ENCODE measurements at places on chromosomes 11 and 22.

- DNase-seq: peak; percentile 70
Measured at GRCh38 chr22:17910561-17911311, 113.6 kb downstream of the MICAL3 start.

- no peak for DNase-seq
Measured at GRCh38 chr11:37306563-37306962, 708.5 kb upstream of the RAG2 start.

- DNase-seq: no peak
Measured at GRCh38 chr11:69366591-69366990, 72.6 kb downstream of the MYEOV start.

DNA sequence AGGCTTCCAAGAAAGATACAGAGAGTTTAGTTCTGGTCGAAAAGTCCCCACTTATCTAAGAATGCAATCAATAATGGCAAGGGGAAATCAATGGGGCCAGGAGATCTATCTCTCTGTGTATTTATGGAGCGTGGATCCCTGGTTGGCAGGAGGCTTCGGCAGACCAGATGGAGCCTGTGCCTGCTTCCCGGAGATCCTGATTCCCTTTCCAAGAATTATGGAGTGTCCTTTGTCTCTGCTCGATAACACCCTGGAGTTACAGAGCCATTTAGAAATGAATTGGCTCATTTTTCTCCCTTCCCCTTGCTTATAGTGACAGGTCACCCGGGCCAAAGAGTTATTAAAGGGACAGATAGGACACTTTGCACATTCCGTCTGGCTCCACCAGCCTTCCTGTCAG lies 92.4 kb downstream of the ISX start:
- DNase-seq: no peak

DNA sequence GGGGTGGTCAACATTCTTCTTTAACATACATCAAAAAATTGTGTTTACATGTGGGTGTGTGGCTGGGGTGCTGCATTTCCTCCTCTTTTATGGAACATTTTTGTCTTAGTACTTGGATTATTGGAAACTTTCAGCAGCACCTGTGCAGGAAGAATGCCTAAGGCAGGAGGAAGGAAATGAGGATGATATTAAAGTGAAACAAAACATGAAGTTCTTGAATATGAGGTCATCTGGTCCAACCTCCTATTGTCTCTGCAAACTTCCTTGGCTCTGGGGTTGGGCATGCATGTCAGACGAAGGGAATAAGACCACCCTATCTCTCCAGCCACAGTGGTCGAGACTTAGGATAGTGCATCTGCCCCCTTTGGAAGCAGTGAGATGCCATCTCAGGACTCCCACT lies 20.6 kb upstream of the OR9Q1 start:
- DNase-seq: no peak

DNA sequence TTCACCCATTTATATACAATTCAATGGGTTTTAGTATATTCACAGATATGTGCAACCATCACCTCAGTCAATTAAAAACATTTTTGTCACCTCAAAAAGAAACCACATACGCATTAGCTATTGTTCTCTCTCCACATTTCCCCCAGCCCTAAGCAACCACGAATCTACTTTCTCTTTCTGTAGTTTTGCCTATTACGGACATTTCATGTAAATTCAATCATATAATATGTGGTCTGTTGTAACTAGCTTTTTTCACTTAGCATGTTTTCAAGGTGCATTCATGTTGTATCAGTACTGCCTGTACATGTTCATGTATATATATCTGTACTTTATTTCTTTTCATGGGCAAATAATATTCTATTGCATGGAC lies 104.7 kb upstream of the RRM1 start:
- no peak for DNase-seq

DNA sequence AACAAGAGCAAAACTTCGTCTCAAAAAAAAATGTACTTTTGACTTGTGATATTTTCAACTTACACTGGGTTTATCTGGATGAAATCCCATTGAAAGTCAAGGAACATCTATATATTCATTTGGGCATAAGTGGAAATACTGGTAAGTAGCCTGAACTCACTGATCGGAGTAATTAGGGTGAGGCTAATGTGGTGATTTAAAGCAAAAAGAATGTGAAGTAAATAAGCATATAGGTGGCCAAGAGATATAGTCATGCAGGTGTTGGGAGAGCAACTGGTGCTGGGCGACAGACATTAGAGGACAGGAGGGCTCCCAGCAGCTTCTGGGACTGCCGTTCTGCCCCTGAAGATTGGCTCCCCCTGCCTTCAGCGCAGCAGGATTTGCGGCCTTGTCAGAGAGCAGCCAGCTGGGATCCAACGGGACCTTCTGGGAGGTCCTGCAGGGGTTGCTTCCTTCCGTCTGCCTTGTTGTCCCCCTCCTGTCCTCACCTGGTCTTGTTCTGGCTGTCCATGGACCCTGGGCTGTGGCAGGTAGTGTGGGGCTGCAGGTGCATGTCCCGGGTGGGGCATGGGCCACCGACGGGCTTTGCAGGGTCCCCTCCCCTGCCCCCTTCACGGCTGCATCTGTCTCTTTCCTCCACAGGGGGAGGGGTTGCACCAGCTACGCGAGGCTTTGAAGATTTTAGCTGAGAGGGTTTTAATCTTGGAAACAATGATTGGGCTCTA lies 14.1 kb downstream of the RHBDD3 start:
- no peak for DNase-seq

GRCh38 chr22:30318799-30319419 lies 7.8 kb downstream of the TBC1D10A start:
- DNase-seq: no peak

GRCh38 chr11:1487851-1488574 lies 1.4 kb upstream of the MOB2 start:
- no peak for DNase-seq

DNA sequence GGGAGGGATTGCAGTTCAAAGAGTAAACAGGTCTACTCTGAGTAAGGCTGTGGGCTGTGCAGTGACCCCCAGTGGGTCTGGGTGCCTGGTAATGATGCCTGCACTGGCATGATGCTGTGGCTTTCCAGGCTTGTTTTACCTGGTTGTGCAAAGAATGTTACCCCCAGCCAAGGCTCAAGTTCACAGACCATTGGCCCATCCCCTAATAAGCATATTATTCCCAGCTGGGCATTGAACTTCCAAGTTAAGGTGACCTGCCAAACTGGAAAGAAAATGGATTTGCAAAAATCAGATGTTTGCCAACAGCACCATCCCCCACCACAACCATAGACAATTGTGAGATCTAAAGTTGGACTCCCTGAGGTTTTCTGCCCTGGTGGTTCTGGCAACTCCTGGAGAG lies 7.9 kb upstream of the EHF start:
- no peak for DNase-seq

DNA sequence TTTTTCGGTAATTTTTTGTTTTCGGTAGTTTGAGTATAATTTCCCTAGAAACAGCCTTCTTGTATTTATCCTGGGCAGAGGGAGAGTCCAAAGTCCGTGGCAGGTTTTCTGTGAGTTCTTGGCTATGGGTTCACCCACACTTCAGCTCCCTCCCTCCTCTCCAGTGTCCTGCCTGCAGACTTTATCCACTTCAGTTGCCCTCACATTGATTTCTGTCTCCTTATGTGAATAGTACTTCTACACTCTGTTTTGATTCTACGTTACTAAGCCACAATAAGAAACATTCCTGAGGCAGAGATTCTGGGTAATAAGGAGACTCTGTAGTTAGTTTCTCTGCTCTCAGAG lies 868.6 kb downstream of the METTL15 start:
- DNase-seq: no peak

GRCh38 chr11:118806400-118806799 lies 15.4 kb upstream of the DDX6 start:
- DNase-seq: no peak

DNA sequence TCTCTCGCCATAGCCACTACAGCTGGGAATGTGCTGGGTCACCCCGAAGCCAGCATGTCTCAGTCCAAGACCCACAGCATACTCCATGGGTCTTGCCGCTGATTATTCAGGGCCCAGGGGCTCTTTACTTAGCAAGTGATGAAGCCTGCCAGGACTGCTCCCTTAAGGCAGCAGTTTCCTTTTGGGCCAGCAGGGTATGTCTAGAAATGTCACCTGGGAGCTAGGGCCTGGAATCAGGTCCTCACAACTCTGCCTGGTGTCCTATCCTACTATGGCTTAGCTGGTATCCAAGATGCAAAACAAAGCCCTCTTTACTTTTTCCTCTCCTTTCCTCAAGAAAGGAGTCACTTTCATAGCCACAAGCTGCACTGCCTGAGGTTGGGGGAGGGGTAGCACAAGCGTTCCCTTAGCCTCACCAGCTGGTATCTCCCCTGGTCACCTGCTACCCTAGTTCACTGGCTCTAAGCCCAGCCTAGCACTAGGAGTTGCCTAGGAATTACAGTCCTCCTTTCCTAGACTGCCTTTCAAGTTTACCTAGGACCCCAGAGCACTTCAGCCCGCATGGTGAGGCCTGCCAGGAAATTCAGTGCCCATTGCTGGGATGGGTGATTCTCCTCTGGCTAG lies 22.6 kb upstream of the NCR3LG1 start:
- no peak for DNase-seq

GRCh38 chr22:30873661-30874060 lies 94.9 kb downstream of the MORC2 start:
- DNase-seq: no peak

DNA sequence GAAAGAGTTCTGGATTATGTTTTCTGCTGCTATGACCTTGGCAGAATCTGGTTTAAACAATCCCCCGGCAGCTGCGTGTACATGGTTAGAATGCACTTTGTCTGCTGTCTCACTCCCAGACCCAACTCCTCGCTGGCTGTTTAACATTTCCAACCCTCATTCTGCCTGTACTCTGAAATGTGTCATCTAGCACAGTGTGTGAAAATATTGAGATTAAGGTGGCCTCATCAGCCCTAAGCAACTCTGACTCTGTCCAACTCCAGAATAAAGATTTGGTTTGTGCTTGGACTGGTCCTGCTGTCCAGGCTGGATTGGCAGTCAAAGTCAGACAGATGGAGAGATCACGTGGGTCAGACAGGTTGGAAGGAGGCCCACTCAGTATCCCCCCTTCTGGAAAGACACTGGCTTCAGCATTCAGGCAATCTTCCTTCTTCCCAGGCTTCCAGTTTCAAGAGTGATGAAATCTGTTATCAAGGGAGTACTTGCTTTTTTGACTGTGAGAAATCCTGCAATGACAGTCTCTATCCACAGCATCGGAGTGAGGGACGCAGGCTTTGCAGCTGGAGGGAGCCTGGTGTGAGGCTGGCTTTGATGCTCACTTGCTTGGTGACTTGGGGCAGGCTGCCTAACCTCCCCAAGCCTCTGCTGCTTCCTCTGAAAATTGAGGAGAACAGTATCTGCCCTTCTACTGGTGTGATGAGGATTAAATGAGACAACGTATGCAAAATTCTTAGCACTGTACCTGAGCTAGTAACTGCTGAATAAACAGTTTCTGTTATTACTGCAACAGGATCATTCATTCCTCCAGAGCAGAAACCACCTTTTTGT lies 29.8 kb downstream of the ABTB2 start:
- no peak for DNase-seq

- no peak for DNase-seq
Measured at GRCh38 chr11:99893811-99894210, 793.3 kb upstream of the ARHGAP42 start.

DNA sequence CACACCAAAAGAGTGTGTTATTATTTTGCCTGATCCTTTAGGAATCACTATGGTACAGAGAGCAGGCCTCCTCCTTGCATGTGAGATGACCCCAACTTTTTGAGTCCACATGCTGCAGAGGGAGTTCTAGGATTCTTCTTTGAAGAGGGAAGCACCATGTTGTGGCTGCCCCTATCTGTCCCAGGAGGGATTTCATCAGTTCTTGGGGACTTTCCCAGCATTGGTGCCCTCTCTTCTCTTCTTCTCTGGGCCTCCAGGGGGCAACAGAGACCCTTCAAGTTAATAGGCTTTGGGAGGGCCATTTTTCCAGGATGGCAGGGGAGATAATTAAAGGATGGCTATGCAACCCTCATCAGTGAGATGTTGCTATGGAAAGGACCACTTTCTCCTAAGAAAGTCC lies 3.6 kb downstream of the MMP1 start:
- no peak for DNase-seq

GRCh38 chr22:17725500-17725796 lies 48.8 kb downstream of the BID start:
- no peak for DNase-seq

GRCh38 chr11:76663912-76664440 lies 6.6 kb downstream of the LRRC32 start:
- no peak for DNase-seq

GRCh38 chr11:10413268-10413667 lies 41.8 kb upstream of the AMPD3 start:
- DNase-seq: no peak

- DNase-seq: no peak
Measured at GRCh38 chr11:26247340-26247739, 84.6 kb upstream of the ANO3 start.

- DNase-seq: no peak
Measured at GRCh38 chr22:20094197-20094807, 14.3 kb downstream of the DGCR8 start.

- no peak for DNase-seq
Measured at GRCh38 chr11:93741882-93742226, 382 bp downstream of the C11orf54 start.

GRCh38 chr11:72657411-72658100 lies 16.7 kb downstream of the PDE2A start:
- no peak for DNase-seq

DNA sequence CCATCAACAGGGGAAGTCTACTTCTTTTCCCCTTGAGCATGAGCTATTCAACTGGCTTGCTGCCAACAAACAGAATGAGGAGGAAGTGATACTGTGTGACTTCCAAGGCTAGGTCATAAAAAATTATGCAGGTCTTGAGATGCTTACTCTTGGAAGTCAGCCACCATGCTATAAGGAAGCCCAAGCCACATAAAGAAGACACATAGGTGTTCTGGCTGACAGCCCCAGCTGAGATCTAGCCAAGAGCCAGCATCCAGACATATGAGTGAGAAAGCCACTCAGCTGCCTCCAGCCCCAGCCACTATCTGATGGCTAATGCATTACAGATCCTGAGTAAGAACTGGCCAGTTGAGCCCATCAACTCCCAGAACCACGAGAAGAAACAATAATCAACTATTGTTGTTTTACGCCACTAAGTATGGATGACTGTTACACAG lies 31.0 kb upstream of the PPP2R1B start:
- DNase-seq: no peak

GRCh38 chr11:86758171-86758570 lies 42.2 kb upstream of the PRSS23 start:
- no peak for DNase-seq

- DNase-seq: no peak
Measured at GRCh38 chr22:17098379-17098819, 13.6 kb downstream of the IL17RA start.

DNA sequence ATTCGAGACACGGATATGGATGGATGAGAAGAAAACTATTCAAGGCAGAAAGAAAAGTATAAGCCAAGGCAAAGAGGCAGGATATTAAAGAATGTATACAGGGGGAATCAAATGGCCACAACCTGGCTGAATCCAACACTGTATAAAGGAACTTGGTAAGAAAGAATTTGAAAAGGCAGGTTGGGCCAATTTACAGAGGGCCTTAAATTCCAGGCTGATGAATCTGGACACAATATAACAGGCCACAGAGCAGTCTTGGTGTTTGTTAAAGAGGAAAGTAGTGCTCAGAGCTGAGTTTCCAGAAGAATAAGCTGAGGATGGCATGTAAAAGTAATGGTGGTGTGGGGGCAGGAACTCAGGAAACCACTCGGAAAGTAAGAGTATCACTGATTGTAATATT lies 72.3 kb upstream of the POU2AF2 start:
- no peak for DNase-seq
